Endodermal cell (in vitro differentiated cells): ENCODE measurements at places on chromosomes 13 and 19.

DNA sequence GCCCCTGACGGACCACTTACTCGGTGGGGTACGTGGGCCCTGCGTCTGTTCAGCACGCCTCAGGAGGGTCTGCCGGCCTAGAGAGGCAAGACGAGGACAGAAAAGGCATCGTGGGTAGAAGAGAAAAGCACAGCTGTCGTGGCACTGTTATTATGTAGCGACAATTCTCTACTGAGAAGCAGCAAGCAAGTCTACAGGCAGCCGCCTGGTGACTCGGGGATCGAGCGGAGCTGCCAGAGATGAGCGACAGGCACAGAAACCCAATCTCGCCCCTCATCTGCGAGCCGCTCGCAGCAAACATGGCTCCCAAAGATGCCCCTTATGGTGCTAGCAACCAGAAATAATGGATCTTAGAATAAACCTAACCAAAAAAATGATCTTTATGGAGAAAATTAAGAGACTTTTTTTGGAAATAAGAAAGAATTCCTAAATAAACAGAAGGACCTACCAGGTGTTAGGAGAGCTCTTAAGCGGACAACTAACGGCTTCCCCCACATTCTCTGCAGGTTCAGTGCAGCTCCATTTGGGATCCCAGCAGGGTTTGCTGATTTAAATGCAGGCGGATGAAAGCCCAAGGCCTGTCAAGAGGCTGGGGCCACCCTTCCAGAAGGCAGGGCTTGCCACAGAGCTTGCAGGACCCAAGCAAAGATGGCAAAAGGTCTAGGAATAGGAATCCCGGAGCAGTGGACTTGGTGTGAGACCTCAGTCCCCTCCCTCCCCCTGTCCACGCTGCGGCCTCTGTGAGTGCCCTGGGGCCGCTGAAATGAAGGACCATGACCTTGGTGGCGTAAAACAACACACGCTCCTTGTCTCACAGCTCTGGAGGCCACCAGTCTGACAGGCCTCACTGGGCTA is 152.6 kb downstream of the KDM4B start:
- no peak for DNase-seq

DNA sequence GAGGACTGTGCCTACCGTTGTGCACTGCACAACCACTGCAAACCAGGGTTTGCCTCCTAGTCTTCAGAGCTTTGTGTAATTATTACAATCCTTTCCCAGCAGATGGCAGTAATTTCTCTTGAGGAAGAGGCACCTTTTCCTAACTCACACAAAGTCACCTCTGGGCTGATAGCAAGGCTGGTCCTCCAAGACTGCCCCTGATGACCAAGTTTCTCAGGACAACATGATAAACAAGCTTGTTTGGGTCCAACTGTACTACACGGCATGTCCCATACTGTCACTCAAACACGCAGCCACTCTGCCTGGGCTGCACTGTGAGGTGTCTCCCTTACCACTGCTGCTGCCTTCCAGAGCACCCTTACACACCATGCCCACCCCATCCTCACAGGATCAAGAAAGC is 39.3 kb downstream of the RFXAP start:
- peak; percentile 68 for DNase-seq

DNA sequence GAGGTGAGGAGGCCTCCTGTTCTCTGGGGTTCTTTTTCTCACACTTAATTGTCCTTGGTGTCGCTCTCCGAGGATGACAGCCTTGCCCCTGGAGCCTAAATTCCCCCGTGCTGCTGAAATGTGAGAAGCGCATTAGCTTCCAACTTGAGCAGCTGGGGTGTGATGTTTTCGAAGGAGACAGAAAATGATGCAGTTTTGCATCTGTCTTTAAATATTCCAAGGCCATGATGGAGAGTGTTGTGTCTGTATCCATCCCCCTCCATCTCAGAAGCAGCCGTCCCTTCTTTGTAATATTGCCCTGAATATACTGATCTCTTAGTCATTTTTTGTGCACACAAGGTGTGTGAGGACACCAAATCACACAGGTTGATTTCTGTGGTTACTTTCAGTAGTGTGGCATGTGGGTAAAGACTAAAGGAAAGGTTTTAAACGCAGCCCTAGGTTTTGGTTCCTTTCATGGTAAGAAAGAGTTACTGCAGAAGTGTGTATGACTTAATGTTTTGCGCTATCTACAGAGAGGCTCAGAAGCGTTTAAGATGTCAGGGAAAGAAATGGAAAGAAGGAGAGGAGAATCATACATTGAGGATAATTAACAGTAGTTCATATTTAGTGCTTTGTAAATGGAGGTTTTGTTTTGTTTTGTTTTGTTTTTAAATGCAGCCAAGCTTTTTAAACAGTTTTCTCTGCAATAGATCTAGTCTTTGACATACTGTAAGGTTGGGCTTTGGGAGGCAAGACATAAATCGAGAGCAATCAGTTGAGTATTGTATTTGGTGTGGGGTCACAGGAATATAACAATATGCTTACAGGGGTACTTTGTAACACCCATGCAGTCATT is 1.6 kb downstream of the NBEA start:
- no peak for DNase-seq

GRCh38 chr19:14472202-14472938 is 2.8 kb downstream of the PTGER1 start:
- peak; percentile 95 for DNase-seq

- no peak for DNase-seq
These were observed 285.0 kb upstream of the PCDH20 start for GRCh38 chr13:61700620-61701019.

- peak; percentile 62 for DNase-seq
These were observed 80.5 kb downstream of the GPR12 start for GRCh38 chr13:26680123-26680450.

- no peak for DNase-seq
These were observed 142.2 kb downstream of the IRS2 start for GRCh38 chr13:109644069-109644750.

- peak; percentile 72 for DNase-seq
These were observed 14.8 kb downstream of the DHX34 start for GRCh38 chr19:47363758-47364531.
